ENCODE measurements at places on chromosomes 1 and 21.

DNA sequence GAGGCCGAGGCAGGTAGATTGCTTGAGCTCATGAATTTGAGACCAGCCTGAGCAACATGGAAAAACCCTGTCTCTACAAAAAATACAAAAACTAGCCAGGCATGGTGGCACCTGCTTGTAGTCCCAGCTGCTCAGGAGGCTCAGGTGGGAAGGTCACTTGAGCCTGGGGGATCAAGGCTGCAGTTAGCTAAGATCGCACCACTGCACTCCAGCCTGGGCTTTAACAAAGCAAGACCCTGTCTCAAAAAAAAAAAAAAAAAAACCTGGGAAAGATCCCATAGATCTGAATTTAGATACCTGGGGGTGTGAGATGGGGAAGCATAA is 32.9 kb downstream of the NIBAN1 start:
- no peak for DNase-seq

GRCh38 chr1:56774067-56774609 is 45.1 kb downstream of the FYB2 start:
- no peak for DNase-seq

DNA sequence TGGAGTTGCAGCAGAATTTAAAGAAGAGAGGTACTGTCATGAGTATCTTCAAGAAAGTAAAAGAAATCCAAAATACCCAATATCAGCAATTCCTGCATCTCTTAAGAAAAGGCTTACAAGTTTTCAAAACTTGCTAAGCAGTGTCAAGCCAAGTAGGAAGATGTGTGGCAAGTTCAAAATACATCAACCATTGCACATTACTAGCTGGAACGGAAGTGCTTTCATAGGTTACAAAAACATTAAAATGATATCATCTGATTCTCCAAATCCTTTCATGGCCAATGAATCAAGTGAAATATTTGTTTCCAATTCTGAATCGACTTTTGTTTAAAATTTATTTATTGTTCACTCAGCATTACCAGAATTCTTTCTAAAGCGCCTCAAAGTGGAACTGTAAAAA is 5.7 kb upstream of the ABCA4 start:
- no peak for DNase-seq

DNA sequence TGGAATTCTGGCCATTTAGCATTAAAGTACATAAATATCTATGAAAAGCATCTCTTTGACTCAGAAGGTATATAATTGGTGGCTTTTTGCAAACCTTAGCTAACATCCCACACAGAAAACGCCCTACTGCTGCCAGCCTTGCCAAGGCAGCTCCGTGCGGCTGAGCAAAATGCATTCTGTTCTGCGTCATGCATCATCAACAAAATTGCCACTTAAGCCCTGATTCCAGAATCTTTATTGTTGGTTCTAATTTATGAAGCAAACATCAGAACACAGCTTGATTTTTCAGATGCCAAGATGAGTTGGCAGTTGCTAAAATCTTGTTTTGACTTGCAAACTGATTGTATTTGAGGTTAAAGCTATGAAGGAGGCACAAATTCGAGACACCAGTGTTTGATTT is 314.9 kb upstream of the DEPDC1 start:
- DNase-seq, result no peak

GRCh38 chr1:17822741-17823426 is 67.8 kb downstream of the ACTL8 start:
- DNase-seq, result no peak

GRCh38 chr1:33960188-33960895 is 96.5 kb downstream of the HMGB4 start:
- no peak for DNase-seq

DNA sequence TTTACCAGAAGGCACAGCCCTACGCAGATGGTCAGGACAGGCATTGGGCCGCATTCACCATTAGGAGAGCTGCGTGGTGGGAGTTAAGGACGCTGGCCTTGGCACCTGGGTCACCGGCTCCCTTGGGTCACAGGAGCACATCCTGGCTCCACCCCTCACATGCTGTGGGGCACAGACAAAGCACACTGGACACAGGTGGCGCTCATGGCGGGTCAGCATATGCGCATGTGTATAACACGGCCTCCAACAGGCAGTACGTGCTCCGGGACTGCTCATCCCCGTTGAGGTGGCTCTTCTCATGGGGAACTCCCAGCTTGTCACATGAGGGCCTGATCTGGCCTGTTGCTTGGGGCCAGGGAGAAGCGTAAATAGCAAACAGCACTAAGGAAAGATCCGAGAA is 25.0 kb downstream of the PGBD5 start:
- no peak for DNase-seq

GRCh38 chr1:184028854-184029623 is 8.5 kb downstream of the COLGALT2 start:
- no peak for DNase-seq

DNA sequence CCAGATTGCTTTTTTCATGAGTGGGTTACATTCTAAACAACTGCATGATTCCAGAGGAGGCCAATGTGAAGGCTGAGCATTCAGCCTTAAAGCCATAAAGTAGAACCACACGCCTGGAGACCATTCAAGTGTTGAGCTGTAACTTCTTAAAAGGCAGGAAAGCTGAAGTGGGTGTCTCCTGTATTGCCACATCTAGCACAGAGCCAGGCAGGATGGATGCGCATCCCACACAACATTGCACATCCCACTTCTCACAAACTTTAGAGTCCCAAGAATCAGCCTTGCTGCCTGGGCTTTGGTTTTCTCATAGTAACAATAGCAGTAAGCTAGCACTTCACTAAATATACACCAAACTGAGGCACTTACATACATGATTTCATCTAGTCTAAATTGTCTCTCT is 151.7 kb downstream of the DAB1 start:
- DNase-seq, result no peak

DNA sequence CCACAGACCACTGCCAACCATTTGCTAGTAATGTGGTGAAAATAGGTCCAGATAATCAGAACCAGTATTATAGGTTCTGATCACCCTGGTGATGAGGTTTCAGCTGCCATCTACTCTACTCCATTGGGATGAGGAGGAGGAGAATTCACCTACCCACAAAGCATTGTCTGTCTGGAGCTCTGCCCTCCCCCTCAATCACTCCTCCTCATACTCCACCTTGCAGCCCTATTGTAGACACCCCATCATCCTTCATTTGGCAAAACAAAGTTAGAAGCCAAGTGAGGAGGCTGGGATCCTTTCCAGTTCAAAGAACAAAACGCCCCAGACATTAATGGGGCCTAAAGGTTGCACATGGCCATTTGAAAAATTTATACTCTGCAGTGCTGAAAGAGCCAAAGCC is 157.4 kb upstream of the L1TD1 start:
- no peak for DNase-seq

DNA sequence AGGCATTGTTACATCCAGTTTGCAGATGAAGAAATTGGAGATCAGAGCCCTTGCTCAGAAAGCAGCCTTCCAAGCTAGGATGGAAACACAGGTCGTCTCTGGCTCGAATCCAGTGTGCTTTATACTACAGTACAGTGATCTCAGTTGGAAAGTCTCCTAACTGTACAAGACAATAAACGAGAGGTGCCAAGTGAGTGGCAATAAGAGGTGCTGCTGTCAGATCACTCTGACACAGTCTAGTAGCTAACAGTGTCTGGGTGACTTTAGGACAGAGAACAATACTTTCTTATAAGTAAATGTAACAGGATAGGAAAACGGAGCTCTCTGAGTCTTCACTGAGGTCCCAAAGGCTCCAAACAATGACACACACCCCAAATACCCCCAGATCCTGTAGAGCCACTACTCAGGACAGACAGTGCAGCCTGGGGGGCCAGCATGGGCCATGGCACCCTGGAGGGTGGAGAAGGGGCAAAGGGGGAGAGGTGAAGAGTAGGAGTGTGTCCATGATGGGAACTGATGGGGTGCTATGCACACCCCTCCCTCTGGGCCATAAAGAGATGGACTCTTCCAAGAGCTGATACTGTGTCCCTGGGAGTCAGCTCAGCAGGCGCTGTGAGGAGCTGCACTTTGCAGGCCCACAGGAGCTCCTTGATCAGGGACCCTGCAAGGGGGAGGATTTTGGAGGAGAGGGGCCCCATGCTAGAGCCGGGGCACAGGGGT is 3.3 kb downstream of the SH3BGR start:
- no peak for DNase-seq

DNA sequence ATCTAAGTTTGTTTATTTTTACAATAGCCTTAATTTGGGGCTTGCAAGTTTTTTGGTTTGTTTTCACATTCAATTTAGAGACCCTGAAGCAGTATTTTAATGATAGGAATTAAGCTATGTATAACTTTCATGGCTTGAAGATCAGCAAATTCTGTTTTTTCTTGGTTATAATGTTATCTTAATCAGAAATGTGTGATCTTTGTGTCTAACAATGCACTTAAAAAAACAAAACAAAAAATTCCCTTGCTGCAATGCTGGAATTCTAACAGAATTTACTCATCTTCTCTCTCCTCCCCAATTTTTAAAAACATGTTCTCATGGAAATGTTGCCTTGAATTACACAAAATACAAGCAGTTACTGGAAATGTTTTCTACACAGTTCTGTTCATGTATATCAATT is 113.1 kb downstream of the OLFML2B start:
- DNase-seq, result no peak

- no peak for DNase-seq
Measured at GRCh38 chr1:186745531-186746146, 65.4 kb upstream of the PTGS2 start.

DNA sequence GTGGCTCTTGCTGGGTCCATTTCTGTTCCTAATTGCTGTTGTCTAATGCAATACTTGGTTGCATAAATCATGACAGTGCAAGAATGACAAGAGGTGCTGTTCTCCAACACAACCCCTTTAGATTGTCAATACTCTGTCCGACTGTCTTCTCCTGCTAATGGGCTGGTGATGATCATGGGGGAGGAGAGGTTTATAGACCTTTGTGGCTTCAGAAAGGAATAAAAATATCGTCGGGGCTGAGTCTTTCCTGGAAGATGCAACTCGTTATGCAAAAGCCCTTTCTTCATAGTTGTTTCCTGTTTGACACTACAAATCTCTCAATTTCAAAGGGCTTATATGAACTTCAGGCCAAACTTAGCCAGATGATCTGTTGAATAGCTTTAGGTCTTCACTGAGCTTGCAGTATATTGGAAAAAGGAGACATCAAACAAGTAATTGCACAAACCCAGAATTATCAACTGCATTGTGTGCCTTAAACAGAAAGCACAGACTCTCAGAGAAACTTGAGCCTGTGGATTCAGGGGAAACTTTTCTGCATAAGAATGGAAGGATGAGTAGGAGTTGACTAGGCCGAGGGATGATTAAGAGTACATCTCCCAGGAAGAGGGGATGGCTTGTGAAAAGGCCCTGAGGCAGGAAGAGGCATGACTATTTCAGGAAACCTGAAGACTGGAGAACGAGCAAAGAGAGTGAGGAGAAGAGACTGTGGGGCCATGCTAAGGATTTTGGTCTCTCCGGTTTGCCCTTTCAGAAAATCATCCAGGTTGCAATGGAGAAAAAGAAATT is 107.6 kb downstream of the TSEN15 start:
- DNase-seq, result no peak

DNA sequence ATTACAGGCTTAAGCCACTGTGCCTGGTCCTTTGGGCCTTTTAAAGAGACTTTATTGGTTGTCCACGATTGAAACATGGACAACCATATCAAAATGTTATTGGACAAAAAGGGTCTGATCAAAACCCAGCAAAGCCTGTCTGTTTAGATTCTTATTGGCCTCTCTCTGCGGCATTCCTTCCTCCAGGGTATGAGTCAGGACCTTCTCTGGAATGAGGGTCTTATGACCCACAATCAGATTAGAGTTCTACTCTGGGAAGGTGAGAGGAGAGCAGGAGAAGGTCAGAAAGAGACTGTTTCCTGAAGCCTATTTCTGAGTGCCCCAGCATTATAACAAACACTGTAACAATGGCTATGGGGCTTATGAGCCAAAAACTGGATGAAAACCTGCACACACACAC is 7.9 kb downstream of the LURAP1 start:
- DNase-seq, result no peak

DNA sequence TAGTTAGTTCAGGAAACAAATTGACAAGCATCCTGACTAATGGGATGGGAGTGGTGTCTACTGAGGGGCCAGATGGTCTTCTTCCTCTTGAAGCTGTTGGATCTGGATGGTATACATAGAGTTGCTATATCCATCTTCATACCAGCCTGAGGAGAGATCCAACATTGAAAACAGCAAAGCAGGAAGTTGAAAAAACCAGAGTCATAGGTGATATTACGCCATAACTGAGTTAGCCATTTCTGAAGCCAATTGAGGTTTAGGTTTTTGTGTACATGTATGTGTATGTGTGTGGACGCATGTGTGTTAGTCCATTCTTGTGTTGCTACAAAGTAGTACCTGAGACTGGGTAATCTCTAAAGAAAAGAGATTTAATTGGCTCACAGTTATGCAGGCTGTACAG is 2.3 kb upstream of the TSPAN2 start:
- no peak for DNase-seq

GRCh38 chr1:43327549-43328292 is 9.9 kb upstream of the MPL start:
- DNase-seq, result no peak

GRCh38 chr1:160646711-160647328 is at the start of gene SLAMF1:
TSS of gene SLAMF1 (minus strand) at chr1:160647044. CDS start at chr1:160646945, 99 bp downstream.
- DNase-seq, result no peak

DNA sequence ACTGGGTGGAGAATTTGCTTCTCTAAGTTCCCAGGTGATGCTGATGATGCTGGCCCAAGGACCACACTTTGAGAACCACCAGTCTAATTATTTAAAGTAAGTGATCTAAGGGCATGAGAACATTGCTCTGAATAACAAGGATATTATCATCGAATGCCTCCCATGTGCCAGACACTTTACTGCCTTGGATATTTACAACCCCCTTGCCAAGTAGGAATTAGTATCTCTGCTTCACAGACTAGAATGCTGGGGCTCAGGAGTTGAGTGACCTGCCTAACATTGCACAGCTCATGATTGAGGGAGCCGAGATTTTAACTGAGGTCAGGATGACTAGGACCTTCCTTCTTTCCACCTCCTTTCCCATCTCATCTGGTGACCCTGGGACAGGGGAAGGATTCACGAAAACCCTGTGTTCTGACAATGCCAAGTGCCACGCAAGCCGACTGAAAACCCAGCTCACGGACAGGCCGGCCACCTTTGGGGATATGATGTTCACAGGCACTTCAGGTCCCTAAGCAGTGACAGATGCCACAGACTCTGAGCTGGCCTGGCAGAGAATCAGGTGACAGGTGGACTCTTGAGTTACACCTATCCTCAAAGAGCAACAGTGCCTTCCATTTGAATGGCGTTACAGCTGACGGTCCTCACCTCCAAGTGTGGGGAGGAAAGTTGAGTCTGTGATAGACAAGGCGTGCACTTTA is 230.7 kb downstream of the TOMM20 start:
- no peak for DNase-seq
